ENCODE measurements at places on chromosomes 11 and 22.

GRCh38 chr11:6604081-6604626 lies 580 bp downstream of the ILK start:
- DNase-seq = peak; percentile 36

DNA sequence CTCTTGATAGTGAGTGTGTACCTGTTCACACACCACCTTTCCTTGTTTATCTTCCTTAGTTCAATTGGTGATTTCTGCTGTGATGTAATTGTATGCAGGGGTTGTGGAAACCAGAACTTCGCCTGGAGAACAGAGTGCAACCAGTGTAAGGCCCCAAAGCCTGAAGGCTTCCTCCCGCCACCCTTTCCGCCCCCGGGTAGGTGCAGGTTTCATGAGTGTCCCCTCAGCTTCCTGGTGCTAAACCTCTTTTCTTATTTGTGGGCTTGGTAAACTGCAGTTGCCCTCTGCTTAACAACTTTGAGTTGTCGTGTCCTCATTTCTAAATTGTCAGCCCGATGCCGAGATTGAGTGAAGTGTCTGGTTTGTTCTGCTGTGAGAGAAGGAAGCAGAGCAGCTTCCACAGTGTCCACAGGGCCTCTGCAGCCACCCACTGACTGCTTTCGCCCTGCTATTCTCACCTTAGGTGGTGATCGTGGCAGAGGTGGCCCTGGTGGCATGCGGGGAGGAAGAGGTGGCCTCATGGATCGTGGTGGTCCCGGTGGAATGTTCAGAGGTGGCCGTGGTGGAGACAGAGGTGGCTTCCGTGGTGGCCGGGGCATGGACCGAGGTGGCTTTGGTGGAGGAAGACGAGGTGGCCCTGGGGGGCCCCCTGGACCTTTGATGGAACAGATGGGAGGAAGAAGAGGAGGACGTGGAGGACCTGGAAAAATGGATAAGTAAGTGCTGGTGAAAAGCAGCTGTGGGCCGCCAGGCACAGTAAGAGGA lies 7.1 kb upstream of the GAS2L1 start:
- DNase-seq = no peak

DNA sequence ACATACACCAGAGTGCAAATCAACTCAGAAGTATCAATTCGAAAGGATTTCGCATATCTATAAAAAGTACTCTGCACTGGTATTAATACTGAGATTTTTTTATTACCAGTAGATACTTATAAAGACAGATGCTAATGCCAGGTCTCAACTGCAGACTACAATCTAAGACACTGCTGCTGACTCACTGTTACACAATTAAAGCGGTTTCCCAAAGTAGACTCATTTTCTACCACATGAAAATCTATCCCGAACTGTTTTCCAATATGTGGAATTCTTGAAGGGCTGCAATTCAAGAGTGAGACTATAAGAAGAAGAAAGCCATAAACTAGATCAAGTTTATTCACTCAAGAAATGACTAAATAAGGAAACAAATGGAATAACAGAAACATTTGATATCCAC lies 57.2 kb upstream of the ARHGAP32 start:
- no peak for DNase-seq

DNA sequence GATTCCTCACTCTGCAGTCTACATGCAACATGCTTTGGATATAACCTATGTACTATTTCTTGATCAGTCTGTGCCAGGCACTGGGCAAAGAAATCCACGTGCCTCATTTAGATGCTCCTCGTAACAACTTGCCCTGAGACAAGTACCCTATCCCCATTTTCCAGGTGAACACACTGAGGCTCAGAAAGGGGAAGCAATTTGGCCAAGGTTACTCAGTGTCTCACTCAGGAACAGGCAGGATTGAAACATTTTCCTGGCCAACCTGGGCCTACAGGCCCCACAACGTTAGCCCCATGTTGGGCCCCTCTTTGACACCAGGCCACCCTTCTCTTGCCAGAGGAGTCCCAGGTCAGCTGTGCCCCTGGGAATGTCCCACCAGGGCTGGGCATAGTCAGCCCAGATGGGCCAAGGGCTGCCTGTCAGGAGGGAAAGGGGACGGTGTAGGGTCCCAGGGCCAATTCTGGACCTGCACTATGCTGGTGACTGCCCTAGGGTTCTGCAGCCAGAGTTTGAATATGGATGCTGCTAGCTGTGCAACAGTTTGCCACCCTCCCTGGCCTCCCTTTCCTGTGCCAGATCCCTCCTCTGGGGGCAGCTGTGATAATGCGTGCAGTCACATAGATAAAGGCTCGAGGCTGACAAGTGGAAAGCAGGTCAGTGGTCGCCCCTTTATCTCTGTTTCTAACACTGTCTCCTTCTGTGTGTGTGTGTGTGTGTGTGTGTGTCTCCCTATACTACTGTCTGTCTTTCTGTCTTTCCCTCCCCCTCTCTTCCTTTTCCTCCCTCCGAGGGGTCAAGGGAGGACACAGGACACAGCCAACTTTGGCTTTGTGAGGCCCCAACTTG lies 10.4 kb upstream of the EMID1 start:
- DNase-seq = no peak

GRCh38 chr11:91795139-91795887 lies 429.3 kb upstream of the FAT3 start:
- DNase-seq = no peak

DNA sequence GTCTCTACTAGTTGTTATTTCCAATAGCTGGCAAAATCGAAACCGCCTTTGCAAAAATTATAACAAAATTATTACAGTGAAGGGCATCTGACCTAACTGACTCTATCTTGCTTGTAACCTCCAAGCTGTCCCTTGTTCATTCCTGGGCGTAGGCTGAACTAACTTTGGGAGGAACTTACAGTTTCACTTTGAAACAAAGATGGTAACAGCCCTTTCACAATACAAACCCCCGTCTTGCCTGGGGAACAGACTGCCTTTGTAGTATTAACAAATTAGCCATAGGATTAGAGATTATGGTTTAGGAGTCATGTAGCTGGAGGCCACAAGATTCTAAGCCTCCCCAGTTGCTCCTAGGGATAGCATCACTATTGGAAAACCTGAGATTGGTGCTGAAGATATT lies 131.6 kb upstream of the HSD17B12 start:
- no peak for DNase-seq

Measured in stimulated activated CD4-positive, alpha-beta T cell treated with anti-CD3 and anti-CD28 coated beads, Interleukin-1b, Interleukin-23, amount 100 ng/mL, for 1 hour (primary cell).